ENCODE measurements at places on chromosomes 7 and 10.

- DNase-seq: peak; percentile 71
These were observed 6.0 kb upstream of the REEP3 start for GRCh38 chr10:63515002-63515763.

GRCh38 chr10:48517911-48518811 is 86.7 kb downstream of the ARHGAP22 start:
- no peak for DNase-seq

- peak; percentile 73 for DNase-seq
These were observed 110.6 kb downstream of the ZMIZ1 start for GRCh38 chr10:79179164-79179956.

GRCh38 chr10:5764422-5765297 is 48.6 kb downstream of the GDI2 start:
- no peak for DNase-seq

DNA sequence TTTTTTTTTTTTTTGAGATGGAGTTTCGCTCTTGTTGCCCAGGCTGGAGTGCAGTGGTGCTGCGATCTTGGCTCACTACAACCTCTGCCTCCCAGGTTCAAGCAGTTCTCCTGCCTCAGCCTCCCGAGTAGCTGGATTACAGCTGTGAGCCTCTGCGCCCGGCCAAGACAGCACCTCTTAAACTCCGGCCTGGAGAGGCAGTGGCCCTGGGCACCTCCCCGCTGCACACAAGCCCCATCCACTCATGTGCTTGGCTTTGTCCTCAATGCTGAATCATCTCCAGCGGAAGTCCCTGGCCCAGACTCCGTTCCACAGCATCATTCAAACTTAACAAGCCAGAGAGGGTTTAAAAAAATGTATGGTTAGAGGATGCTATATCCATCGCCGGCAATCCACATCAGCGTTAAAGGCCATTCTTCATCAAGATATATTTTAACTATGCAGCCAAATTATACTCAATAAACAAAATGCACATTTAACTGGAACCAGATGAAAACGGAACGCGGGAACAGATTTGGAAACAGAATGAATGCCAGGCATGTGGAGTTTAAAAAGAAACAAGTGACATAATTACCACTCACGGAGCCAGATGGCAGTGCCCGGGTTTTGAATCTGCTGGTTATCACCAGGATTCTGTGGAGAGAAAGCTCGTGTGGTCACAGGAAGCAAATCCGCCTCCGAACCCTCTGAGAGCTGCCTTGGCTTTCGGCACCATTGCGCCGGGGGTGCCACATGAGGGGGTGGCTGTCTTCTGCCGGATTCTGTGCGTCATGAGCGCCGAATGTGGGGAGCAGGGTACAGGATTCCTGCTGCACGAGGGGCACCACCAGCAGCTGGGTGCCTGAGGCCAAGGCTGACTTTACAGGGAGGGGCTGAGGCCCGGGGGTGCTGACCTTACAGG is 45.6 kb upstream of the CFAP46 start:
- peak; percentile 95 for DNase-seq

DNA sequence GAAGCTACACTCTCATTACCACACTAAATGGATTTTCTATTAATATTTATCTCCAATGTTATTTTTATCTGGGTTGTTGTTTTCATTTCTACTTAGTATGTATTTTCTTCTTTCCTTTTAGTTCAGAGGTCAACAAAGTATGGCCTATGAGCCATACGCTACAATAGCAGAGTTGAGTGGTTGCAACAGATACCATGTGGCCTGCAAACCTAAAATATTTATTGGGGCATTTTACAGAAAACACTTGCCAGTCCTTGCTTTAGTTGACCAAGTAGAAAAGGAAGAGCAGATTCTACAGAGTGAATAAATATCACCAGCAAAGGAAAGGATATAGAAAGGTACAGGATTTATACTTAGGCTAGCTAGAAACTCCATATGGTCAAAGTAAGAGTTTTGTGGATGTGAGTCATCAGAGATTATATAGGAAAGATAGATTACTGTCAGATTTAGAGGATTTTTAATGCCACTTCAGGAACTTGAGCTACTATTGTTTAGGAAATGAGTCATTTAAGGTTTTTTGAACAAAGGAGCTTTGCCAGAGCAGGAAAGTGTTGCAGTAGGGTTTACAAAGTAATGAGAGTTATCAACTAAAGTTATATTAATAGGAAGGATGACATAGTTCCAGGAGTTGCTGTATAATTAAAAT is 323.3 kb upstream of the KAT6B start:
- DNase-seq: peak; percentile 88

- no peak for DNase-seq
These were observed 1052.6 kb downstream of the DNAJB9 start for GRCh38 chr7:109622320-109622719.

DNA sequence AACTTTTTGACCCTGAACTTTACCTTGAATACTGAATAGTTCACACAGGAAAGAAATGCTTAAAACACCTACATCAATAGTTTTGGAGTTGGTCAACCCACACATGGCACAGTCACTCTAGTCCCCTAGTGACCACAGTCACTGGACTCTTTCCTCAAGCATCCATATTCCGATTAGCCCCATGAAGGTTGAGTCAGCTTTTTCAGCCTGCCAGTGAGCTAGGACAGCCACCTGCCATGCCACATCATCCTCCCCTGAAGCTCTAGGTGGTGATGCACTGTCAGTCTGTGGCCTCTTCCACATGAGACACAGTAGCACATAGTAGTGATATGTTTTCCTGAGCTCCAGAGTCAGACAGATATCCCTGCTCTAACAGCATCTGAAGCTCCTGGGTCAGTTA is 537.2 kb downstream of the XPNPEP1 start:
- no peak for DNase-seq

- DNase-seq: no peak
These were observed 2.1 kb downstream of the CAV1 start for GRCh38 chr7:116526897-116527296.

- no peak for DNase-seq
These were observed 5.3 kb downstream of the LARP4B start for GRCh38 chr10:926075-926698.

DNA sequence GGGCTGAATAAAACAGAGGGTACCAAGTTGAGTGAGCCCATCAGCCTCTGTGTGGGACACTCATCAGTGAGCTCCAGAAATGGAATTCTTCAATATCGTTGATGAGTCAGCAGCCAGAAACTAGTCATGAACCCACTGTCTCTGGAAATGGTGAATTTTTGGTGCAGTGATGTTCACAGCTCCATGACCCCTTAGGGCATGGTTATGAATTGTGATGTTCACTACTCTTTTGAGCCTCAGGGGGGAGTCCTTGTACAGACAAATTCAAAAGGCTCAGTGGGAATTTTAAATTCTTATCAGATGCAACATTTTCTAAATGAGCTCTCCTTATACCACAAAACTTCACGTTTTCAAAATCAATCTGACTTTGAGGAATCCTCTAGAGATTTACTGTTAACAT is 335.7 kb downstream of the PHTF2 start:
- DNase-seq: peak; percentile 85

GRCh38 chr7:112779667-112780066 is 10.5 kb downstream of the TMEM168 start:
- no peak for DNase-seq

DNA sequence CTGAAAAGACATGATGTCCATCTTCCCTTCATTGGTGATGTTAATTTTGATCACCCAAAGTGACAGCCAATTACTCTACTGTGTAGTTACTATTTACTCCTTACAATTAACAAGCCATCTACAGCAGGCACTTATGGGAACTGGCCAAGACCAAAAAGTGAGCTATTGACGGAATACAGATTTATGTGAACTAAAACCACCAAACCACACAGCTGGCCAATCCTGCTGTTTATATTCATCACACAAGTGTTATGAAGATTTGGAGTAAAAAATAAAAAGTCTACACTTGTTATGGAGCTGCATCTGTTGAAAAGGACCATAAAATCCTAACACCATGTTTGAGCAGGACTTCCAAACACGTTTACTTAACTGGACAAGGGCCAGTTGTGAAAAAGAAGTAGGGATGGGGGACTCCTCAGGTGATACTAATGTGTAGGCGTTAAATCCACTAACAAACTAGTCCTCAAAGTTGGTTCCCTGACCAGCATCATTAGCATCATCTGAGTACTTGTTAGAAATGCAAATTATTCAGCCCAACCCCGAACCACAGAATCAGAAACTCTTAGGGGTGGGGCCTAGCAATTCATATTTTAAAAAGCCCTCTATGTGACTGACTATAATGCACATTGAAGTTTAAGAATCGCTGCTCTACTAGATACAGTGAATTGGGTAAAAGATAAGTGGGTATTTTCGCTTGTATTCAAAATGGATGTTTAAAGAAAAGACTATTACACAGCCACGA is 11.6 kb downstream of the MCMBP start:
- no peak for DNase-seq

DNA sequence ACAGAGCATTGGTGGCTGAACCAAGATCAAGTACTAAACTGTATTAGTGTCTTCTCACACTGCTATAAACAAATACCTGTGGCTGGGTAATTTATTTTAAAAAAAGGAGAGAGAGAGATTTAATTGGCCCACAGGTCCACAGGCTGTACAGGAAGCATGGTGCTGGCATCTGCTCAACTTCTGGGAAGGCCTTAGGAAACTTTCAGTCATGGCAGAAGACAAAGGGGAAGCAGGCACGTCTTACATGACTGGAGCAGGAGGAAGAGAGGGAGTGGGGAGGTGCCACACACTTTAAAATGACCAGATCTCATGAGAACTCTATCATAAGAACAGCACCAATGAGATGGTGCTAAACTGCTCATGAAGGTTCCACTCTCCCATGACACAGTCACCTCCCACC is 95.2 kb upstream of the JCAD start:
- no peak for DNase-seq

DNA sequence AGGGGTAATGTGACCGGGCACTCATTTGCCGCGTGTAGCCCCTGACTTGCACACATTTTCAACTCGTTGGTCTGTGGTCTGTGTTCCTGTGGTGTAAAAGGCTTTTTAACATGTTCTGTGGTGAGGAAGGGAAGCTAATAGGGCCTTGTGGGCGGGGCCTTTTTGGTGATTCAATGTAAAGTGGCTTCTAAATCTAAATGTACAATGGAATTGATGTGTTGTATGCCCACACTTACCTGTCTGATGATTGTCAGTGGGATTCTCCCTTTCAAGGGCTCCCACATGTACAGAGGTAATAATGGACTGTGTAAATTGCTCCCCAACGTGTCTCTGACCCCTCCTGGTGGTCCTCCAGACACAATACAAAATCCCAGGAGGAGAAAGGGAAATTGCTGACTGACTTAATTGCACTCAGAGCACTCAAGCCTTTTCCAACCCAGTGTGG is 43.1 kb upstream of the GATAD1 start:
- DNase-seq: no peak

- DNase-seq: no peak
These were observed 1.6 kb downstream of the LEP start for GRCh38 chr7:128242661-128243060.

DNA sequence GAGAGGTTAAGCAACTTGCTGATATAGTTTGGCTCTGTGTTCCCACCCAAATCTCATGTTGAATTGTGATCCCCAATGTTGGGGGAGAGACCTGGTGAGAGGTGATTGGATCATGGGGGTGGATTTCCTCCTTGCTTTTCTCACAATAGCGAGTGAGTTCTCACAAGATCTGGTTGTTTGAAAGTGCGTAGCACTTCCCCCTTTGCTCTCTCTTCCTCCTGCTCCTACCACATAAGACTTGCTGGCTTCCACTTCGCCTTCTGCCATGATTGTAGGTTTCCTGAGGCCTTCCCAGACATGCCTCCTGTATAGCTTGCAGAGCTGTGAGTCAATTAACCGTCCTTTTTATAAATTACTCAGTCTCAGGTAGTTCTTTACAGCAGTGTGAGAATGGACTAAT is 13.5 kb upstream of the ZNRF2 start:
- no peak for DNase-seq

- no peak for DNase-seq
These were observed 8.9 kb upstream of the KLHL7 start for GRCh38 chr7:23096518-23097290.

DNA sequence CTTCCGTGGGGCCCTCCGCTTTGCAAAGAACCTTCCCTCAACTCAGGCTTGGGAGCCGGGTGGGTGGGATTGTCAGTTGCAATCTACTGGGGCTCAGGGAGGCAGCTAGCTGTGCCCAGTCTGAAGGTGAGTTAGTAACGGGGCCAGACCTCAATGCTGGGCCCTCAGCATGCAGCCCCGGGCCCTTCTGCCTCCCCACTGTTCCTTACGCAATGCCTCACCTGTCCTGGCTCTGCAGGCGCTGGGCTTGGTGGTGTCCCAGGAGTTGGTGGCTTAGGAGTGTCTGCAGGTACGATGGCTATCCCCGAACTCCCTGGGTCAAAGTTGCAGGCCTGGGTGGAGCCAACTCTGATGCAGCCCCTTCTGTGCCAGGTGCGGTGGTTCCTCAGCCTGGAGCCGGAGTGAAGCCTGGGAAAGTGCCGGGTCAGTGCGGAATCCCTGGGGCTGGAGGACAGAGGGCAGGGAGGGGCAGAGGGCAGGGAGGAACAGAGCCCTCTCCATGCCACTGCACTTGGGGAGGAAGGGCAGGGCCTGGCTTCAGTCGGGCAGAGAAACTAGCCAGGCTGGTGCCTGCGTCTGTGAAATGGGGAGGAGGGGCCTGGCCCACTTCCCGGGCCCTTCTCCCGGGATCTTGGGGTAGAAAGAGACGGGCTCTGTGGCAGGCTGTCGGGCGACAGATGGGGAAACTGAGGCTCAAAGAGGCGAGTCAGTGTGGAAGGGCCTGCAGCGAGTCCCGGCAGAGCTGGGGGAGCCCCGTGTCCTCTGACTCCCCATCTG is 15.0 kb downstream of the ELN start:
- no peak for DNase-seq

DNA sequence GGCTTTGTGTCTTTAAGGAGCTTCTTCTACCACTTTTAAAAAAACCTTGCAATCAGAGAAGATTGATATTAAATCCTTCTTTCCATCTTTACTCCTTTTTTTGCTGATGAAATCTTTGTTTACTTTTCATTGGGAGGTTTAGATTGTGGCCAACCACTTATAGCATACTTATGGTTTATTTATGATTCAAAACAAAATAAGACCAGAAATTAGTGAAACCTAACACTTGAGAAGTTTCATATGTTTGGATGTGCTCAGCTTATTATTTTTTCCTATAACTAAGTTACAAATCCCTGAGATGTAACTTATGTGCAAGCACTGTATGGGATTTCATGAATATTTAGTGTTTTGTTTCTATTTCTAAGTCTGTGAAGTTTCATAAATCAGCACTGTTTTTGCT is 13.5 kb upstream of the PRPS1L1 start:
- no peak for DNase-seq

All from fibroblast of skin of abdomen (primary cell).